ENCODE measurements at places on chromosomes 11 and 22.

- peak; percentile 72 for DNase-seq
Observed at GRCh38 chr11:64846998-64847666, 2.7 kb upstream of the CDC42BPG start.

DNA sequence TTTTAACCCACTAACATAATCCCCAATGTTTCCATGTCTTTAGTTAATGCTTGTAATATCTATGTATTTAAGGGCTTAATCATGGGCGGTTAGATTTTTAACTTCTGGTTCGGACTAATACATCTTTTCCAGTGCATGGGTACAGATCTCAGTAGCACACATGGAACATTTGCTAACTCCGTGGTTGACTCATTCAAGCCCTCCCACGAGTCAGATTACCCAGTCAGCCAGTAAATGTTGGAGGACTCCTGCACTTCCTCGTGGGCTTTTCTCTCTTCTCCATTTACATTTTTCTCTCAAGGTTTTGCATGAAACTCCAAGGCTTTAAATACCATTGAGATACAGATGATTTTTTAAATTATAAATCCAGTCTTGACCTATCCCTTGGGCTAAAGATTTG, 313.9 kb downstream of the ST3GAL4 start:
- DNase-seq, result no peak

- DNase-seq, result no peak
Observed at GRCh38 chr11:46315033-46315738, 32.1 kb upstream of the DGKZ start.

- DNase-seq, result no peak
Observed at GRCh38 chr11:92458486-92458885, 233.9 kb downstream of the FAT3 start.

- DNase-seq, result no peak
Observed at GRCh38 chr11:120643284-120643683, 131.7 kb downstream of the GRIK4 start.

DNA sequence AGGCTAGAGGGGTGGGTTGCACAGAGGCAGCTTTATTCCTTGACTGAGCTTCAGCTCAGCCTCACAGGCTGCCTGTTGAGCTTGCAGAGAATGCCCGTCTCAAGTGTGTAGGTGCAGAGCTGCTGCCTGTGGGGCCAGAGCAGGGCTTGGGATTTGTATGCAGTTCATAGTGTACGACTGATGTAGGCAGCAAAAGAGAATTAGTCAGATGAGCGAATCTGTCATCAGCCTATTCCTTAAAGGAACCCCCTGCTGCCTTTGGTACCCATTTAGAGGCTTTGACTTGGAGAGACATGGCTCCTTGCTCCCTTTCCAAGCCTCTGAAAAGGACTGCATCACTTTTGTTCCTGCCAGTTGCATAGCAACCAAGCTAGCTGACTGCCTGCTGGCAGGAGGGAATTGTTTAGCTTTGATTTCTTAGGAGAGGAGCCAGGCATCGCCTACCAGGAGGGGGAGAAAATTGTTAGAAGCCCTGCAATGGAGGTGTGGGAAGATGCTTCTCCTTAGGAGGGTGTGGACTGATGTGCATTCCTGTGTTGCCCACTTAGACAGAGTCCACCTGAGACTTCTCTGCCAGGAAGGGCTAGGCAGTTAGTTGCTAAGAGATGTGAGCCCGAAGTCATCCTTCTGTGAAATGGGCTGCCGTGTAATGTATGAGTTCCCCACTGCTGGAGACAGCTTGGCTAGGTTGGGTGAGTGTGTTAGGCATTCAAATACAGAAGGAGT, 10.9 kb downstream of the ACO2 start:
- no peak for DNase-seq

DNA sequence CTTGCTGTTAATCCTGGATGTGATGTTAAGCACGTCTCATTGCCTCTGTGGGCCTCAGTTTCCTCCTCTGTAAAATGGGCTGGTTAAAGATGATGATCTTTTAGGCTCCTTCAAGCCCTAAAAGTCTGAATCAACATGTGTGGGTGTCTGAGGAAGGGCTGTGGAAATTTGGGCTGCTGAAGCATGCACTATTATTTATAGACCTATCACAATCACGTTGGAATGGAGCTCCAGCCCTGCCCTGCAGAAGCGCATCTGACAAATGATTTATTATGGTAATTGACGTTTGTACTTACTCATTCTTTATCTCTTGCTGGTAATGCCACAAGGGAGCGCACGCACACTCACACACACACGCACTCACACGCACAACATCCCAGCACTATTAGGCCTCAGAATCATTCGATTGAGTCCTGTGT, 20.4 kb downstream of the P2RX3 start:
- DNase-seq, result no peak

DNA sequence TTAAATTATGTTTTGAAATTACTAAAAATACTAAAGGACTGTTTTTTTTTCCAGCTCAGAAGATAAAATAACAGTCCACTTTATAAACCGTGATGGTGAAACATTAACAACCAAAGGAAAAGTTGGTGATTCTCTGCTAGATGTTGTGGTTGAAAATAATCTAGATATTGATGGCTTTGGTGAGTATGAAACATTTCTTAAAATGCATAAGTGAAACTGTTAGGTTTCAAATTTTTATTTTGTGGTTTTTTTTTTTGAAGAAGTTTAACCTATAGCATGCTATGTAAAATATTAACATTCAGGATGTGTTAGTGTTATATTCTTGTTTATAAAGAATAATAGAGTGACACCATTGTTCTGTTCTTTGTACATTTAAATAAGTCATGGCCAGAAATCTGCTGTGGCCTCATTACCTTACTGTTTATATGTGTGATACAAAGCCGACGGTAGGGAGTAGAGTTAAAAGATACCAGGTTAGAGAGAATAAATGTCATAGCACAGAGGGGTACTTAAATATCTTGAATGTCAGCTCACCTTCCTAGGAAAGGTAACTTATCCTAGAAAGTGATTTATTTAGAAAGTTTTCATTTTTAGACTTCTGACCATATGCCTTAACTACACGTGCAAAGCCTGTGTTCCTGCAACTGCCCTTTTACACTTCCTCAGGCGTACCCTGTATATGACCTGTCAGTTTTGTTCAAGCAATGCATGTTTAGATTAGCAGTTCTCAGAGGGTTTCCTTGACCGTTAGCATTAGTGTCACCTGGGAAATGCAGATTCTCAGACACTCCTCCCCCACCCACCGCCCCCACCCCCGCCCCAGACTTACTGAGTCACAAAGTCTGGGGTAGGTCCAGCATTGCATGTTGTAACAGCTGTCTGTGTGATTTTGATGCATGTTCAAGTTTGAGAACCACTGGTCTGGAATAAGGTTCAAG, 6.3 kb downstream of the FDX1 start:
- no peak for DNase-seq

DNA sequence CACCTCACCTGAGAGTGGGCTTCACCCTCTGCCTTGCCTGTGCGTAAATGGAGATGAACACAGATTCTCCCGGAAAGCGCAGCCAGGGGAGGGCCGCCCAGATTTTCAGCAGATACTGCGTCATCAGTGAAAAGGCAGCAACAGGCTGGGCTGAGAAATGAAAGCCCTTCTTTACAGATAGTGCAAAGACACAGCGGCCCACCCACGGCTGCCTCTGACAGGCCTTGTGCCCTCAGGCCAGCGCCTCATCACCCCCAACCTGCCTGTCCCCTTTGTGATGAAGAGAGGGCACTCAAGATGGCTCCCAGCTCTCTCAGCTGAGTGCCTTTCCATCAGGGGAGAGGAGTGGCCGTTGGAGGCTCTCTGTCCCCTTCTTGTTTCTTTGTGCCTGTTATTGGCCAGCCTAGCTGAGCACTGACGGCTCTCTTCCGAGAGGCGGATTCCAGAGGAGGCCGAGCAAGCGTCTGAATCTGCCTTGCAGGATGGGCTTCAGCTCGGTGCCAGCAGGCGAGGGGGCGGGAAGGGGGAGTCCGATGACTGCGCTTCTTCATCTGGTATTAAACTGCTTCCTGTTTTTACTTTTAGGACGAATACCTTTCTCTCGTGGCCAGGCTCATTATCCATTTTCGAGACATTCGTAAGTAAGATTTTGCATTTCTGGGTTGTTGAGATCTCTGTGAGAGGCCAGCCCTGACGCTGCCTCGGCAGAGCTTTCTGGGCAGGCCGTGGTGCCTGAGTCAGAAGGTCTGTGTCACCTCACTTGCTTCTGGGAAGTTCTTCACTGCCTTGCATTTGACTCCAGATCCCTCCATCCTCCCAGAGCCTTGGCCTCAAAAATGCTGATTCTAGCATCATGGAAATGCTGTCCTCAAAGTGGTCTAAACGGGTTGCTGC, 43.7 kb downstream of the MED15 start:
- no peak for DNase-seq

DNA sequence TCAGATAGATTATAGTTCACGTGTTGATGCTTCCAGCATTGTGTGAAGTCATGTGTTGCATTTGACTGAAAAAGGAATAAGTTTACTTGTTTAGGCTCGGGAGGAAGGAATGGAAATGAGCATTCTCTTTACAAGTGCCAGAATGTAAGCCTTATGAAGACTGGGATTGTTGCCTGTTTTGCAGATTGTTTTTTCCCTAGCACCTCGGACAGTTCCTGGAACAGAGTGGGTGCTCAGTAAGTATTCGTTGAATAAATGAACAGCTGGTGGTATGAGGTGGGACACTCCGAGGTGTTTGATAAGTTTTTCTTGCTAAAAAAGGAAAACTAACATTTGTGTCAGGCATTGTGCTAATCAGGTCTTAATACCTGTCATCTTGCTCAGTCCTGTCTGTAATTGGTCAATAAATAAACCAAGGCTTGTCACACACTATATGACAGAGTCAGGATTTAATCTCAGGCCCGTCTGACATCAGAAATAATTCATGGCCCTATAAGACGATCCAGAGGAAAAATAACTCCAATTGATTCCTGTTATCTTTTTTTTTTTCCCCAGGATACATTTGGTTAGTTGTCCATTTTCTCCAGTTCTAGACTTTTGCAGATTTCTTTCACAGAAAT, 304.7 kb downstream of the NELL1 start:
- DNase-seq, result no peak

- DNase-seq, result no peak
Observed at GRCh38 chr11:126305699-126306098, 1.8 kb downstream of the DCPS start.

- no peak for DNase-seq
Observed at GRCh38 chr22:17748555-17749353, 25.5 kb downstream of the BID start.

DNA sequence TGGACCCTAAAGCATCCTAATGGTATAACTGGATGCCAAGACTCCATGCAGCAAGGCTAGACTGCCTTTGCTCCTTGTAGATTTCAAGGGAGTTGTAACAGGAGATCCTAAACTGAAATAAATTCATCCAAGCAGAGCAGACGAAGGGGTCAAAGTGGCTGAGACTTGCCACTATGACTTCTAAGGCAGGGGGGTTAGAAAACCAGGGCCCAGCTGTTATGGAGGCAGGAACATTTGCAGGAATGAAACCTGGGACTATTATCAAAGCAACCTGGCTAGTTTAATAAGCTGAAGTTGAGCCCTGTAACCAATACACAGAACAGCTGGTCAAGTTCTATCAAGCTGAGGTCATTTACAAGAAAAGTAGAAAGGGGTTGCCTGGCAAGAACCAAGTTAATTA, 122.2 kb upstream of the TRPC6 start:
- peak; percentile 24 for DNase-seq

- DNase-seq, result no peak
Observed at GRCh38 chr11:8297781-8298440, 34.2 kb upstream of the LMO1 start.

- no peak for DNase-seq
Observed at GRCh38 chr22:37999640-38000272, 15.4 kb upstream of the SOX10 start.

DNA sequence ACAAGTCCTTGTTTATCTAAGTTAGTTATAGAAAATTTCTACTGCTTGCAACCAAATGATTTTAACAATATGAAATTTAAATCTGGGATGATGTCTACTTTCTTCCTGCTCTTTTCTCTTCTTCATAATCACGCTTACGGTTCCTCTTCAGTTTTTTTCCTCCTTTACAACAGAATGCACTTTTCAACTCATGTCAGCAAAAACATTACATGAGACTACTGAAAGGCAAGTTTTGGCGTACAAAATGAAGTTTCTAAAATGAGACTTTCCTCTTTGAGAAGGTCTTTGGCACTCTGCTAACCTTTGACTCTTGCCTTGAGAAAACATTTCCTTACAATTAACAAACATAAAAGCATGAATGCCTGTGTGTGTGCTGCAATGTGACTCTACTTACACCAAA, 23.3 kb downstream of the TMEM123 start:
- DNase-seq, result no peak

- no peak for DNase-seq
Observed at GRCh38 chr22:29083933-29084591, 11.2 kb downstream of the KREMEN1 start.

DNA sequence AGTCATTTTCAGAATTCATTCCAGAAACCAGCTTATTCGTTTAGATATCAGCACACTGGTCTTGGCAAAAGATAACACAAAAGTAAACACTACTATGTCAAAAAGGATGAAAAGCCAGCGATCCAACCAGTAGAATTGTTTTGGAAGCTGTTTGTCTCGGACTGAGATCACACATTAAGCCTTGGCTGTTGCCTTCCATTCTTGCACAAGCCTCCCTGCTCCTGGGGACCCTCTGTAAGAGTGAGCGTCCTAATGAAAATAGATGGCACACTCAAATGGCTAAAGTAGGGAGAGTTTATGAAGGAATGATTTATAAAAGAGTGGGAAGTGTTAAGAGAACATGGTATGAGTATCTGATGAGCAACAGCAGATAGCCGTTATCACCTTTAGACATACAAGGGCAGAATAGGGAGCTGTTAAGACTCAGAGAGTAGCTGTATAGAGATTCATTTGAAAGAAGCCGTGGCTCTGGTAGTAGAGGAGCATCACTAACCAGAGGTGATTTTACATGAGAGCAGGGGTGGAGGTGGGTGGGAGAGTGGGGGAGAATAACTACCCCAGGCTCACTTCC, 25.2 kb downstream of the PDE3B start:
- DNase-seq, result no peak

- no peak for DNase-seq
Observed at GRCh38 chr22:22703715-22704114, 59.3 kb downstream of the GGTLC2 start.

- peak; percentile 38 for DNase-seq
Observed at GRCh38 chr11:11843211-11843621, 1.4 kb downstream of the USP47 start.

DNA sequence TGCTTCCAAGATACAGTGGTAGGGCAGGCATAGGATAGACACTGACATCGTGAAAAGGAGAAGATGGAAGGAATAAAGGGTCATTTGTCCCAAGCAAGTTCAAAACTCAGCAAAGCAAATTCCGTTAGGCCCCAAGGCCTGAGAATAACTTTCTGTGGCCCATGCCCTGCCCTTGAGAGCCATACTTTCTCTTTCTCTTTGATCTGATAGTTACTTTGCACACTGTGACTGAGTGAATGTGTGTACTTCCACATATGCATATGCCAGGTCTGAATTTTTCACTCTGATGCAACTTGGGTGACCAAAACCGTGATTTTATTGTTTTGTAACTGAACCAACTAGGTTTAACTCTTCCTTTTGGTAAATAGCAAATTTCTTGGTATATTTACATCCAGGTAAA, 371.5 kb downstream of the RAB38 start:
- DNase-seq, result no peak

GRCh38 chr22:24938741-24939341, 7.7 kb downstream of the LHFPL7 start:
- no peak for DNase-seq

GRCh38 chr11:102620818-102621561, 4.1 kb downstream of the MMP20 start:
- no peak for DNase-seq

GRCh38 chr11:28471537-28471936, 363.3 kb downstream of the METTL15 start:
- DNase-seq, result no peak
